Retina (tissue), 1 donor: ENCODE measurements at places on chromosomes 2 and 18.

- DNase-seq = no peak
These were observed 694 bp downstream of the UNC50 start for GRCh38 chr2:98608962-98609604.

GRCh38 chr18:34624551-34624950 is 85.5 kb upstream of the DTNA start:
- no peak for DNase-seq

- DNase-seq = no peak
These were observed 68.0 kb upstream of the RIOK3 start for GRCh38 chr18:23384778-23385736.

- DNase-seq = no peak
These were observed 34.1 kb upstream of the GCC2 start for GRCh38 chr2:108414945-108415344.

- no peak for DNase-seq
These were observed 1.8 kb downstream of the METTL5 start for GRCh38 chr2:169822785-169823392.

DNA sequence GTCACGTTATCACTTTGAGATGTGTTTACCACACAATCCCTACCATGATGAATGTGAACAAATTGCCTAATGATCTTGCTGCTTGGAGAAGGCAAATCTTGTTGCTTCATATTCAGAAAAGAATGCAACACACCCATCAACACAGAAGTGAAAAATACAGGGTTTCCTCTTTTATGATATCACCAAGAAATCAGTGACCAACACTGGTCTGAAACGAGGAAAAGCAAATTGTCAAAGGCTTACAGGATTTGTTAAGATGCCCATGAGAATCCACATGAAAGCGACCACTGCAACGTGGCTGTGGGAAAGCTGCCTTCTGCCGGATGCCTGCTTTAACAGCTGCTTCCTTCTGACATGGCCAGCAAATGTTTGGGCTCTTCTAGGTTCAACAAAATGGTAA is 397.6 kb upstream of the LRATD1 start:
- DNase-seq = no peak

DNA sequence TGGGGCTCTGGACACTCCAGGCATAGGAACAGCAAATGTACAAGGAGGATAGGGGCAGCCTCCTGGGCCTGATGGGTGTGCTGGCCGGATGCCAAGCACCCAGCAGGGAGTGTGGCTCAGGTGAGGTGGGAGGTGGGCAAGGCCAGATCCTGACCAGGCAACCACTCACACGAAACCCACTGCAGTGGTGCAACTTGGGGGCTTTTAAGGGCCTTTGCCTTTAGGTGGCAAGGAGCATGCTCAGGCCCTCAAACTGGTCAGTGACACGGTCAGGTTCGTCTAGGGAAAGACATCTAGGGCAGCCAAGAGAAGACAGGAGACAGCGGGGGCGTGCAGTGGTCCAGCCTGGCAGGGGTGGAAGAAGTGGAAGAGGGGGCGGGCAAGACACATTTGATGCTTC is 18.4 kb upstream of the TEX51 start:
- DNase-seq = no peak

DNA sequence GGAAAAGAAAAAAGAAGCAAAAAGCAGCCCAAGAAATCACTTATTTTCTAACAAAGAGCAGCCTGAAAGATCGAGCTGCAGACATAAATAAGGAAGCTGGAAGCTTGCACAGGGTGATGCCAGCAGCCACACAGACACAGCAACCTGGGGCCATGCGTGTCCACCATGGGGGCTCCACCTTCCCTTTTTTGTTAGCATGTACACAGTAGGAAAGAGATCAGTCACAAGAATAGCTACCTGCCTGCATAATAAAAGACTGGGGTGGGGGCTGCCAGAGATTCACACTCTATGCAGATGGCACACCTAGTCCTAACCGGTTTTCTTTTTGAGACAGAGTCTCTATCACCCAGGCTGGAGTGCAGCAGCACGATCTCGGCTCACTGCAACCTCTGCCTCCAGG is 2.9 kb upstream of the CNOT11 start:
- no peak for DNase-seq

DNA sequence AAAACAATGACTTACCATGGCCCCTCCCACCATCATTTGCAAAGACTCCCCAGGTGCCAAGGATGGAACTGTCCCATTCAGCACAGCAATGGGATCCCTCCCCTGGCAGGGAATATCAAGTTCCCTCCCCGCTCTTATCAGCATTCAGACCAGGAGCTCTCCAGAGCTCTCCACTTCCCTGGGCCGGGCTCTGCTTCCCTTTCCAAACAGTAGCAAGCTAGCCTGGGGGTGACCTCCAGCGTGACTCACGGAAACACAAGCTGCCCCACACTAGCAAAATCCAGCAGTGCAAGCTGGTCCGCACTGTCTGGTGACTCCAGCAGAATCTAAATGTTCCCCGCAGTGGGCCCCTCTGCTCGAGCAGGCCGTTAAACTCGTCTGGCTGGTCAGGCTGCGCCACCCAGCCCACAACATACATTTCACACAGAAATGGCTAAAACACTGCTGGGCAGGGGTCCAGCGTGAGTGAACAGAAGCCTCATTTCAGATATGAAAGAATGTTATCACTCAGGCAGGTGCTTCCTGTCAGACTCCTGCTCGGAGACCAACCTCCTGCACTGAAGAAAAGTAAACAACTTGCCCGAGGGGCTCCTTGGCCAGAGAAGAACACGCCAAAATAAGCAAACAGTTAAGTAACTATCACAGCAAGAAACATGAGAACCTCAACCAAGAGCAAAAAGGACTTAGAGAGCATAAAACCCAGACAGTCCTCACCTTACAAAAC is 33.9 kb downstream of the STAT1 start:
- DNase-seq = no peak

DNA sequence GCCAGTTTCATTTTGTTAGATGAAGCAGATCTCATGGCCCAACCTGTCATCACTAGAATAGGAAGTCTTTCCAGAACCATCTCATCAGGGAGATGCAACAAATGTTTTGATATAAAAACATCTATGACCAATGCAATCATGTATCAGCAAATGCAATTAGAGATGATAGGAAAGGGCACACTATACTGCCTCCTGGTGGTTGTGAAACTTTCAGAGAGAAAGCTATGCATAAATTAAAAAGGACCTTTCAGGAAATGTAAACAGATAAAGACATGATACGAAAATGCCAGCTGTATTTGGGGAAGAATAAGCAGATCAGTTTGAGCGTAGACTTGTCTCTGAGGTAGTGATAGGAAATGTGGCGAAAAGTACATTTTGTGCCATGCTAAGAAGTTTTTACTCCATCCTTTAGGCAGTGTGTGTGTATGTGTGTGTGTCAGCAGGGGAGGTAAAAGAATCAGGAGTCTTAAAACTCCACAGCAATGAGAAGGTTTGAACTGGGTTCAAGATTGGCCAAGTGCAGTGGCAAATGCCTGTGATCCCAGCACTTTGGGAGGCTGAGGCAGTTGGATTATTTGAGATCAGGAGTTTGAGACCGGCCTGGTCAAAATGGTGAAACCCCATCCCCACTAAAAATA is 479.3 kb downstream of the CPS1 start:
- no peak for DNase-seq

DNA sequence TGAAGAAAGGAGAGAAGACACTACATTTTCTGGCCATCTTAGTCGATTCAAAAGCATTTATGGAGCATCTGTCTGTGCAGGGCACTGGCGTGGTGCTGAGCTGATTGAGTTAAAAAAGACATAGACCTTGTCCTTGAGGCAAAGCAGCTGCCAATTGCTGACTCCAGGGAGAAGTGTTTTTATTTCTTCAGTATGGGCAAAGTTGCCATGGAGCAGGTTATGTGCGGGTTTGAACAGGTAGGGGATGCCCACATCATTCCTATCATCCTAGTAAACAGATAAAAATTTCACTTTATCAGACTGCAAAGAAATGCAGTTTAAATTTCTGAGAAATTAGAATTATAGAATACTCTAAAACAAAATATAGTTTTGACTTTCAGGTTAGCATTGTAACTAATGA is 125.8 kb downstream of the NUP35 start:
- DNase-seq = no peak

- no peak for DNase-seq
These were observed 186.3 kb upstream of the SMAD7 start for GRCh38 chr18:49137093-49137492.
